Stimulated activated CD4-positive, alpha-beta T cell treated with anti-CD3 and anti-CD28 coated beads, Interleukin-4, amount 100 ng/mL, for 1 hour (primary cell): ENCODE measurements at places on chromosomes 2 and 18.

DNA sequence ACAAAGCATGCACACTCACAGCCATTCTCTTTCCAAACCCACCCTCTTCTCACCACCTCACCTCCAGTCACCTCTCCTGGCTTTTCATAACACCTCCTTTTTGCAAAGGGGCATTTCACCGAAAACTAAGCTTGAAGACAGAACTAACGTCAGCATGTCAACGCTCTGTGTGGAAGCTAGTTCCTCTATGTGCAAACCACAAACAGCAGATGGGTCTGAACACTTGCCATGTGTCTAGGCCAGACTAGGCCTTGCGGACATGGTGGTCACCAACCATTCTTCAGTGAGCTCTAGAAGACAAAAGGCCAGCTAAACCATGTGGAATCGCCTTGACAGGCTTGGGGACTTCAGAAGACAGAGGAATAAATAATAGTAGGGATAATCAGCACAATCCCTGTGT lies 148.5 kb downstream of the TXNL1 start:
- no peak for DNase-seq

GRCh38 chr2:127389778-127390435 lies 2.1 kb upstream of the MAP3K2 start:
- DNase-seq = no peak

DNA sequence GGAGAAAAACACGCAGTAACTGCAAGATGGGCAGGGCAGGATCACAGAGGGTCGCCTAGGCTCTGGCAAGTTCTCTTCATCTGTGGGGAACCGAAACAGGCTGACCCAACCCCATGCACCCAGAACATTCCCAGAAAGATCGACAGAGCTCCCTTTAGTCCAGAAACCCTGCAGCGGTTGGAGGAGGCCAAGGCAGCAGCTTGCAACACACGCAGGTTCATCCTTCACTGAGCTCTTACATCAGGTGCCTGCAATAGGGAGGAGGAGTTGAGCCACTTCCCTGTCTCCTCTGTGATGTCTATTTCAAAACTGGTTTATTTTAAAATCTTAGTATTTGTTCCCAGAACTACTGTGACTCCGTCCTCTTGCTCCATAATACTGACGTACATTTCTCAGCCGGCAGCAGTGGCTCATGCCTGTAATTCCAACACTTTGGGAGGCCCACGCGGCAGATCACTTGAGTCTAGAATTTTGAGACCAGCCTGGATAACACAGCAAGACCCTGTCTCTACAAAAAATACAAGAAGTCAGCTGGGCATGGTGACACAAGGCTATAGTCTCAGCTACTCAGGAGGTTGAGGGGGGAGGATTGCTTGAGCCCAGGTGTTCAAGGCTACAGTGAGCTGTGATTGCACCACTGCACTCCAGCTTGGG lies 11.5 kb upstream of the SLC11A1 start:
- DNase-seq = no peak

DNA sequence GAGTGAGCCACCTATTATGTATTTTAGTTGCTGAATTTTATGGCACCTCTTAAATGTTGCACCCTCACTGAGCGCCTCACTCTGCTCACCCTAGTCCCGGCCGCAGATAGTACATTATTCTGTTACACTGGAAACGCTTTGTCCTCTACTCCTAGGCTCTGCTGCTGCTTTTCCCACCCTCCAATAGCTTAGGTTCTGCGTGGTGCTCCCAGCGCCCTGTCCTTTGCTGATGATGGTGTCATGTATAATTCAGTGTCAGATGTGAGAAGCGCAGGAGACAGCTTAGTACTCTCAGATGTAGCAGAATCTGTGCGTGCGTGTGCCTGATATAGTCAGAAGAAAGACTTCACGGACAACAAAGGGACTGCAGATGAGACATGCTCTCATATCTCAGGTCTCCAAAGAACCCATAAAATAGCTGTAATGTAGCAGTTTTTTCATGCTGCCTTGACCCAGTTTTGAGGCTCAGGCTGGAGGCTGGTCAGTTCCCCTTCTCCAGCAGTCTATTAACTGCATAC lies 1.4 kb upstream of the REEP1 start:
- no peak for DNase-seq

DNA sequence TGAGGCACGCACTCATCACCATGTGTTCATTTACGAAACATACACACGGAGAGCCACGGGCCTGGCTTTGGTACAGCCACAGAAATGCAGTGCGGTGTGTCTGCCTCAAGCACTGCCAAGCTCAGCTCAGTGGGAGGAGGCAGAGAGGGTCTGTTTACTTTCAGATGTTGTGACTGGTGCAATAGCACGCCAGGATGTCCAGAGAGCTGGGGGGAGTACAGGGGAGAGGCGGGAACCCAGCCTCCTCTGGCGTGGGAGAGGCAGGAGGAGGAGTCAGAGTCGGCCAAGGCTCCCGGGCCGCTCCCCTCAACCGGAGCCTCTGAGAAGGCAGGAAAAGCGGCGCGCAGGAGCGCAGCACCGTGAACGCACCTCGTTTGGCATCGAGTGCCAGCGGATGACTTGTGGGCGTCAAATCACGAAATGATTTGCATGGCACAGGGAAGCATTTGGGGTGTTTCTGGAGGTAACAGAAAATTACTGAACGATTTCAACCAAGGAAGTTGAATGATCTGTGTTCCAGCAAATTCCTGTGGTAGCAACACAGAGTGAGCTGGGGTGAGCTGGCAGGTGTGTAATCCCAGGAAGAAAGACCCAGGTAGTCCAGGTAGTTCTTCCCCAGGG lies 143.0 kb downstream of the ZNF516 start:
- DNase-seq = no peak

DNA sequence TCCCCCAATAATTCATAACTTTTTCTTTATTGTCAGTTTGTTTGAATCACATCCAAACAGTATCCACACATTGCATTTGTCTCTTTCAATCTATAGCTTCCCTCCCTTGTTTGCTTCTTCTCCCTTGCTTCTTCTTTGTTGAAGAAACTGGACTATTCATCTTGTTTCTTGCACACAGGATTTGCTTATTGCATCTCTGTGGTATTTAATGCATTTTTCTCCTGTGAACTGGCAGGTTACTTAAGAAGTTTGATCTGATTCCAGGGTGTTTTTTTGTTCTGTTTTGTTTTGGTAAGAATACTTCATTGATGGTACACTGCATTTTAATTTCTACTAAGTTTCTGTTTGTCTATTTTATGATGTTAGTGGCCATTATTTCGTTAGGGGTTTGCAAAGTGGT lies 166.8 kb downstream of the CAMKMT start:
- DNase-seq = no peak

GRCh38 chr2:35220461-35220860 lies 1135.1 kb upstream of the CRIM1 start:
- no peak for DNase-seq

GRCh38 chr18:11728249-11728648 lies 39.2 kb downstream of the GNAL start:
- no peak for DNase-seq

- DNase-seq = no peak
These were observed 19.4 kb upstream of the TTC39C start for GRCh38 chr18:23995180-23995579.

DNA sequence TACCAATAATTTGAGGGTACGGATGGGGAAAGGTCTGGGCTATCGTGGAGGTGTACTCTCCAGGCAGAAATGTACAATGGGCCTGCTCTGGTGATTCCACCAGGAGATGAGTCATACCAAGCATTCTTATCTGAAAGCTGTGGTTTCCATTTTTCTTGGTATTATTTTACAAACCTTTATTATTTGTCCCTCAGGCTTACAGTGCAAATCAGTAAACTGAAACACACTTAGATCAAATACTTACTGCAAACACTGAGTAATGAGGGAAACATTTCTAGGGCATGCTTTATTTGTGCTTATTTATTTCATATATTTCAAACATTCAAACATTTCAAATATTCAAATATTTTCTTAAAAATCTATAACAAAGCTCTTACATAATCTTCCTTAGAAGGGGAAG lies 319.8 kb downstream of the RND3 start:
- DNase-seq = no peak

- DNase-seq = no peak
These were observed 11.5 kb downstream of the SPRED2 start for GRCh38 chr2:65420712-65421431.
